Panc1 (cell line): ENCODE measurements at places on chromosomes 12 and 14.

GRCh38 chr12:117481470-117481869 is 120.0 kb upstream of the NOS1 start:
- DNase-seq = no peak

DNA sequence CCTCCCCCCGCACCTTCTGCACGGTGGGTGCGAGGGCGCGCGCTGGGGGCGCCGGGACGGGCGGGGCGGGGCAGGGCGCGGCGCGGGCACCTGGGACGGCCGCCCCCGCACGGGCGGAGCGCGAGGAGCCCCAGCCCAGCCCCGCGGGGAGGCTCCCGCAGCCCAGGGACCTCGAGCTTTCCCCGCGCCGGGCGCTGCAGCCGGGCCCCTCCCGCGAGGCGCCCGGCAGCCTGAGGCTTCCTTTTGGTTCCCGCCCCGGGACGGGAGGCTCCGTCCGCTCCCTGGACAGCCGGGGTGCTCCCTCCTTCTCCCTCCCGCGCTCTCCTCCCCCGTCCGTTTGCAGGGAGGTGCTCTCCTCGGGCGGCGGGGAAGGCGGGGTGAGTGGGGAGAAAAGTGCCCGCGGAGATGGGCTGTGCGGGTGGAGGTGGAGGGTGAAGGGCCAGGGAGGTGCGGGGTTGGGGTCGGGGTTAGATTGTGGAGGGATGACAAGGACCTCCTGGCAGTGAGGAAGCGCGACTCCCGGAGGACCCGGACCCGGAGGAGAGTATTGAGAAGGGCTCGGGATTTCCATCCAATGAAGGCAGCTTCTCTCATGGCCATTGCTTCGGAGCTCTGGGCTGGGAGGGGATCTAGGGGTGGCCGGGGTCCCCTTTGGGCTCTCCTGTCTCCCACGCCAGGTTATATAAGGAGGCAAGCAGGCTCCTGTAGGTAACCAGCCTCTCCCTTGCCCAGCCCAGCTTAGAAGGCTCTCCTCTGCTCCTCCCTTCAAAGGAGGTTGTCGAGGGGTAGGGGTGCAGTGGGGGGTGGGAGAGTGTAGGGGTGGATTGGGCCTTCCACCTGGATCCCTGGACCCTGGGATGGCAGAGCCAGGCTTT is 645 bp downstream of the JDP2 start:
- DNase-seq = no peak

DNA sequence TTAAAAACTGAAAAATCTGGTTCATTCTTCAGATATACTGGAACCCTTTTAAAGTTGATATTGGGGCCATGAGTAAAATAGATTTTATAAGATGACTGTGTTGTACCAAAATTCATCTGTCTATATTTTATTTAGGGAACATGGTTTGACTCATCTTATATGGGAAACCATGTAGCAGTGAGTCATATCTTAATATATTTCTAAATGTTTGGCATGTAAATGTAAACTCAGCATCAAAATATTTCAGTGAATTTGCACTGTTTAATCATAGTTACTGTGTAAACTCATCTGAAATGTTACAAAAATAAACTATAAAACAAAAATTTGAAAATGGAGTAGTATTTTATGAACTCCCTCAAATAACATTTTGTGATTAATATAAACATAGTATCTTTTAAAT is 14.2 kb downstream of the PTGER2 start:
- no peak for DNase-seq

DNA sequence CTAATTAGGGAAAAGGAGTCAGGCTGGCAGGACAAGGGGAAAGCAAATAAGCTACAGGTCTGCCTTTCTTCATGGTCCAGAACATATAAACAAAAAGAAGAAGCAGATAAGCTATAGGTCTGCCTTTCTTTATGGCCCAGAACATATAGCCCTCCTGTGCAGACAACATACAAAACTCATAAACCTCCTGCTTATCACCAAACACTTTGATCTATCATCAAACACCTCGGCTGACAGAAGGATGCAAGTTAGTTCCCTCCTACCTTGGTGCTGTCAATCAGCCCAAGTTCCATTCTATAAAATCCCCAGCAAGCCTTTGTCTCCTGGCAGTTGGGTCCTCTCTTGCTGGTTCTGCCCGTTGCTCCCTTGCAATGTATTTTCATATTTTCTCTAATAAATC is 23.2 kb downstream of the AMN1 start:
- DNase-seq = no peak

- no peak for DNase-seq
These were observed 91.9 kb upstream of the MUCL1 start for GRCh38 chr12:54762390-54762789.

GRCh38 chr12:120489018-120489417 is 6.9 kb upstream of the DYNLL1 start:
- DNase-seq = no peak

GRCh38 chr12:116529048-116529447 is 30.1 kb upstream of the MAP1LC3B2 start:
- no peak for DNase-seq

DNA sequence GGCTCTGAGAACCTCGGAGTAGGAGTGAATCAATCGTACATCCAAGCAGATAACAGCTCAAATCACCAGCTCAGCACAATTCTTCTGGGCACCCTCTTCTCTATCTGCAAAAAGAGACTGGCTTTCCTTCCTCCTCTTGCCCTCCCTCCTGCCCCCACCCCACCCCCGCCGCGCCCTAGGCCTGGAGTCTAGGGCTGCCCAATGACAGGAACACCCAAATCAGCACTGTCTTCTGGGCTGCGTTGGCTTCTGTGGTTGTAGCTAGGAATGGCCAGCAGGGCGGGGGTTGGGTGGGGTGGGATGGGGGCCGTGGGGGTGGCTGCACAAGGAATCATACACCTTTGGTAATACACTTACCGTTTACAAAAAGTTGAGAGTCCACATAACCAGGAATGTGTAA is 28.0 kb upstream of the TMCC3 start:
- DNase-seq = no peak

DNA sequence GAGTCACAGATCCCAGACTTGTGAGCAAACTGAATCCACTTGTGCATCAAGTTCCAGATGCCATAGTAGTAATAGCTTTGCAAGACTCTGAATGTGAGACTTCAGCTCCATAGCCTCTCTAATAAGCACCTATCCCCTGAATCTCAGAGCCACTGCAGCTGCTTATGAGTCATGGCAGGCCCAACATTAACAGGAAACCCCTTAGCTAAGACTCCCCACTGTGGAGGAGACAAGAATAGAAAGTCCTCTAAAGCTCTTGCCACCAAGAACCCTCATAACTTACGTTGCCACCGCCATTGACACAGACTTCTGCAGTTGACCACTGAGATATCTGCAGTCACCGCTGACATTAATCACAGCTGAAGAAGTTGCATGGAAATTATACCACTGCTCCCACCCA is 62.9 kb upstream of the PDE3A start:
- DNase-seq = no peak

DNA sequence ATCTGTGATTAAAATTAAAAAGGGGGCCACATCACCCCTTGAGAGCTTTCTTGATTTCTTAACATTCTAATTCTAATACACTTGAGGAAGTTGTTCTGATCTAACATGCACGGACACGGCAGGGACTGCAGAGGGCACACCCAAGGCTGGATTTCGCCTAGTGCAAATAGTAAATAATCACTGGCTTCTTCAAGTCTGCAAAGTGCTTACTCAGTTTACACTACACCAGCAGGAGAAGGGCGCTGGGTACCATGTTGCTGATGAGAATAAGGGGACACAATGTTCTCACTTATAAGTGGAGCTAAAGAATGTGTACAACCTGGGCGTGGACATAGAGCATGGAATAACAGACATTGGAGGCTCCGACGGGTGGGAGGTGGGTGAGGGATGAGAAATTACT is 34.2 kb downstream of the TBX5 start:
- no peak for DNase-seq

DNA sequence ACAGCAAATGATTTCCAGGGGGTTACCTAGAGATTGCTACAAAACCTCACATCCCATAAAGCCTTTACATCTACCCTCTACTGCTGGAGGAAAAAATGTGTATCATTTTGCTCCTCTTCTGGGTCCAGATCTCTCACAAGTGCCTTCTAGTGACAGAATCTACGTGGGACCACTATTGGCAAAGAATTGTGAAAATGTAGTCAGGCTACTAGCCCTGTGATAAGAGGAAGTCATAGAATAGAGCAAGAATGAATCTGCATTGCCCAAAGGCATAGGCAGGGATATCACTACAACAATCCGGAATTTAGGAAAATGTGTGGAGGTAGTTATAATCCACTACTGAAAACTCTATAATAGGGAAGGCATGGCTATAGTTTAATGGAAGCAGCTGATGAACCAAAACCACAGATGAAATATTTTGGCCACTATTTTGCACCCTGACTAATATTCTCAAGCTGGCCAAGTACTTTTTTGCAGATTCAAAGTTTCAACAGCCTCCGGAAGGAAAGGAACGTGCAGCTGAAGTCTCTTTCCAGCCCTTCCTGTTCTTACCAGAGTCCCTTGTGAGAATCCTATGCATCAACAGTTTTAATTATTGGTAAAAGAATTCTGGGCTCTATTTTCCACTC is 176.8 kb downstream of the PHLDA1 start:
- no peak for DNase-seq

GRCh38 chr14:100079726-100080005 is 14.4 kb downstream of the EVL start:
- no peak for DNase-seq

DNA sequence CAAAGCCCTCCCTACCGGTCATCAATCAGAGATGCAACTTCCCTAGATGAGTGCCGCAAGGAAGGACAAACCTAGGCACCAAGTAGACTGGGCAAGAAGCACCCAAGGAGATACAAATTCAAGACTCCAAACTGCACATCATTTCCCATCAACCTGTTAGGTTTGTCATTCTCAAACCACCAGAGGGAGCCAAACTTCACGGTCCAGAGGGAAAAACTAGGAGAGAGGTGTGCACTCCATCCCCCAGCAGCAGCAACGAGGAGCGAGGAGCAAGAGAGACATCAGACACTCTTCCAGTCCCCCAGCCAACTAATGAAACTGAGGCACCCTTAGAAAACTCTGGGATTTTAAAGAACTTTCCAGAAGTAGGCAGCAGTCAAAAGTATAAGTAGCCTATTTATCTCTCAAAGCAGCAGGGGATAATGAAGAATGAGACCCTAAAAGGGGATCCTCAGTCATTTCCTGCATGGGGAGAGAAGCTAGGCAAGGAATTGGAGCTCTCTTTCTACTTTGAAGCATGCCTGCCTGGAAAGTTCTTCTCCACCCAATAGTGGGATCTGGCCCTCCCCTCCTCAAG is 37.0 kb upstream of the NT5DC3 start:
- no peak for DNase-seq

- DNase-seq = no peak
These were observed 161.4 kb upstream of the DIO3 start for GRCh38 chr14:101399737-101400517.

GRCh38 chr12:25997201-25997963 is 38.9 kb downstream of the RASSF8 start:
- peak; percentile 82 for DNase-seq

GRCh38 chr14:51210594-51210993 is 29.5 kb upstream of the TMX1 start:
- DNase-seq = no peak

DNA sequence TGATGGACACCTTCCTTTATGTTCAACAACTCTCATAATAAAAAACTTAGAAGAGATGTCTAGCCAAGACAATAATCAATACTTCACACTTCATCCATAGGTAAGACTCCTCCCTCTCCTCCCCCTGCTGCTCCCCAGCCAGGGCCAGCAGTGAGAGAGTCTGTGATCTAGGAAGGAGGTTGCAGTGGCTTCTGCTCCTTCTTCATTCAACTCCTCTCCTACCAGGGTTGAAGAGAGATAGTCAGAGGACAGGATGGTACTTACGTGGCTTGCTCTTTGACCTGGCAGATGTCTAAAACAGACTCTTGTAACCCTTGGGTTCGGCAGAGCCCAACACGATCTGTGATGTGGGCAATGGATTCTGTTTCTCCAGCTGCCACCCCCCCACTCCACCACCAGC is 31.0 kb downstream of the DHRS2 start:
- no peak for DNase-seq

- DNase-seq = no peak
These were observed 37.3 kb downstream of the VDR start for GRCh38 chr12:47867495-47867941.

DNA sequence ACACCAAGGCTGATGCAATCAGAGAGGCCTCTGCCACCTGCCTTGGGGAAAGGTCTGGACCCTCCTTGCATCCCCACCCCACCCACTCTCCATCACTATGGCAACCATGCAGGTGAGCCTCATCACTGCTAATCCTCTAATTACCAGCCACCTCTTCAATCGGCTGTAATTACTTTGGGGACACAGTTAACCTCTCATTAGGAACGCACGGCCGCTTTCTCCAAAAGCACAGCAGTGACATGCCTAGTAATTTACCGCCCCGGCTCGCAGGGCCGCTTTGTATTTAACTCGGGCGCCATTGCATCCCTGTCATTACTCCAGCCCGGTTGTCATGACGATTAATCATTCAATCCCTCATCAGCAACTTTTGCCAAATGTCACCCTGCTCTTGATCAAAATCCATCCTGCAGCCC is 36.3 kb upstream of the FAM222A start:
- DNase-seq = no peak

DNA sequence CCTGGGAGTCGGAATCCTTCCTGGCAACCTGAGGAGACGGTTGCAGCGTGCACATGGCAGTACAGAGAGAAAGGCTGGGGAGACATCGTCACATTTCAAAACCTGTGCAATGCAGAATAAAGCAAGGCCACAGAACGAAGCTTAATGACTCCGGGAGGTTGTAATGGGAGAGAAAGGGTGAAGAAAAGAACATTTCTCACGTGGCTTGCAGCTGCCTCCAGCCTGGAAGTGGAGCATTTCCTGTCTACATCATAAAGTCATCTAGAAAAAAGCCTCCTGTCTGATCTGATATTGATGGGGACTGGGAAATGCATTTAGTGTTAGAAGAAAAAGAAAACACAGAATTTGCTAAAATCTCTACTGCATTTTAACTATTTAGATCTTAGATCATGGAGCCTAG is 209.3 kb downstream of the TMEM132C start:
- no peak for DNase-seq

DNA sequence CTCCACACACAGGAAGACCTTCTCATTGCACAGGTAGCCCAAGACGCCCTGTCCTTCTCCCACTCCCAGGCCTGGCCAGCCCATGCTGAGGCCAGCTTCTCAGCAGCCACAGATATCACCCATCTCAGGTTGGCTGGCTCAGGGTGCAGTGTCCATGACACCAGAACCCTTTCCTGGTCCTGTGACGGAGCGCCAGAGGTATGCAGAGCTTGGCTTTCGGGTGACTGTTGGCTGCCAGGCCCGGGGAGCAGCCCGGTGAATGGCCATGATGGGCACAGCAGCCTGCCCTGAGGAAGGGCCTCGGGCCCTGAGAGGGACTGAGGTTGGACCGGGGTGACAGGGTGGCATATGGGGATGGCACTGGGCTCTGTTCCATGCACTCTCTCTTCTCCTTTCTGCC is 173.4 kb downstream of the TSPAN9 start:
- no peak for DNase-seq

- no peak for DNase-seq
These were observed 20.8 kb upstream of the HSPB8 start for GRCh38 chr12:119157978-119158377.

- no peak for DNase-seq
These were observed 311.8 kb upstream of the RGS6 start for GRCh38 chr14:71620401-71620800.
